ENCODE measurements at places on chromosomes 12 and 14.

- no peak for DNase-seq
These were observed 320.2 kb upstream of the SFSWAP start for GRCh38 chr12:131390412-131391334.

DNA sequence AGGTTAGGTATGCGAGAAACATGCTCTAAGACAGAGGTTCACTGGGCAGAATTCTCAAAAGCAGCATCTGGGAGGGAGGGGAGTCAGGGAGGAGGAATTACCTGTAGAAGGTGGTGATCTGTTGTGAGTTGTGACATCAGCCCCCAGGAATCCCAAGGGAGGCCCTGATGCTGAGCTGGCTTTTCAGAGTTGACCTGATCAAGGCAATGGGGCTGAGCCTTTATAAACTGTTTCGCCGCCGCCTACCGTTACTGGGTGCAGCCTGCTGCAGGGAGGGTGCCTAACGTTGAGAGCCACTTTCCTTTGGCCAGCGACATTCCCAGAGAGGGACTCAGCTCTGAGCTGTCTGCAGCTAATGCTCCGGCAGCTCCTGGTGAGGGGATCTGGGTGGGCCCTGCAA lies 257.9 kb upstream of the TMEM132C start:
- DNase-seq, result no peak

GRCh38 chr12:131555197-131555846 lies 155.6 kb upstream of the SFSWAP start:
- no peak for DNase-seq

- no peak for DNase-seq
These were observed 35.9 kb upstream of the CHST11 start for GRCh38 chr12:104420868-104421267.

- DNase-seq, result no peak
These were observed 166.8 kb upstream of the TMEM260 start for GRCh38 chr14:56412468-56413434.

GRCh38 chr12:51246254-51246853 lies 7.7 kb downstream of the DAZAP2 start:
- DNase-seq, result no peak

DNA sequence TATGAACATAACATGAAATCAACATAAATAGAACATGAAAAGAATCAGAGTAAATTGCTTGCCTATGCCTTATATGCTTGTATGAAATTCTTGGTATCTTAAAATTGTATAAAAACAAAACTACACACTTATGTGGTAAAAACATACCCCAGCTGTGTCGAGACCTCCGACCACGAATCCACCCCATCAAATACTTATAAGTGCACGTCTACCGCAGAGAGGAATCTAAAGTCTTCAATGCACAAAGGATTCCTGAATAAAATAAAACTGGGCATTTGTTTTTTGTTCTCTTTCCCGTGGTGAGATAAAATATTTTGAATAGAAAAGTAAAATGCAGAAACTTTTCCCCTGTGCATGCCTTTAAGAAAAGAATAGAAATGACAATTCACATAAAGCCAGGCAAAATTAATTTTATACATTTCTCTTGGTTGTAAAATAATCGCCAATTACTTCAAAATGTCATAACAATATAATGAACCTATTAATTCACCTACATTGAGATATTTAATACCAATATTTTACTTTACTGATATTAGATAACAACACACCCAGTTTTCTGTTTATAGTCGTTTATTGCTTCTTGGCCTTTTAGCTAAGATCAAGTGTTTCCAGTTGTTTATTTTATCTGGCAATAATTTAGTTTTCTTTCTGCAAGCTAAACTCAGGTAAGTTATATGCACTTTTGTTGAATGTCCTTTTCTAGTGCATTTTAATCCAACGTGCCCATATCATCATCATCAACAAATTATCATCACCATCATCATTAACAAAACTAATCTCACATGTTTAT lies 1.0 kb downstream of the KLRK1 start:
- DNase-seq, result no peak

DNA sequence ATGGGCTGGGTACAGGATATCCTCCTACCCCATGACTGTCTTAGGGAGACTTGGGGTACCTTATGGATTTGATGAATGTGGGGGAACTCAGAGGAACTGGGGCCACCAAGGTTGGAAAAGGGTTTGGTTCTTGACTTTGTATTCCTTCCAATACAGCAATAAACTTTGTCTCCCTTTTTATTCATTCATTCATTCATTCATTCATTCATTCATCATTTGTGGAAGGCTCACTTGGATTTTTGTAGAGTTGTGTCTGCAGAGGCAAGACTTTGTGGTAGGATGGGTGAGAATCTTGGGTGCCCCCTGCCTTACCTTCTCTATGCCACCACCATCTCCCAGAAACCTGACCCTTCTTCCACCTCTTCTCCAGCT lies 21.1 kb downstream of the SOAT2 start:
- no peak for DNase-seq

DNA sequence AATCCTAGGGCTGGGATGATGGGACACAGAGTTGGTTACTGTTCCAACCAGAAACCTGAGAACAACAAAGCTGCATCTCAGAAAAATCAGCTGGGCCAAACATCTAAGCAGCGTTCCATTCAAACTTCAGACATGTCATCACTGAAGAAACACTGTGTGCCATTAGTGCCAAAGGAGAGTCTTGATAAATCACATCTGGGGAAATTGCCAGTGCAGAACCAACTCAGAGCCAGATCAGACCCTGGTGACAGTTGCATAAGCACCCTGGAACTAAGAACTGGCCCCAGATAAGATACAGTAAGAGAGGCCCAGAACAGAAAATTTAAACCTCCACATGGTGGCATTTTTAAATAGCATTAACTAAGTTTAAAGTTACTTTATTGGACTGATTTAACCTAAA lies 482.8 kb downstream of the PRKD1 start:
- no peak for DNase-seq

DNA sequence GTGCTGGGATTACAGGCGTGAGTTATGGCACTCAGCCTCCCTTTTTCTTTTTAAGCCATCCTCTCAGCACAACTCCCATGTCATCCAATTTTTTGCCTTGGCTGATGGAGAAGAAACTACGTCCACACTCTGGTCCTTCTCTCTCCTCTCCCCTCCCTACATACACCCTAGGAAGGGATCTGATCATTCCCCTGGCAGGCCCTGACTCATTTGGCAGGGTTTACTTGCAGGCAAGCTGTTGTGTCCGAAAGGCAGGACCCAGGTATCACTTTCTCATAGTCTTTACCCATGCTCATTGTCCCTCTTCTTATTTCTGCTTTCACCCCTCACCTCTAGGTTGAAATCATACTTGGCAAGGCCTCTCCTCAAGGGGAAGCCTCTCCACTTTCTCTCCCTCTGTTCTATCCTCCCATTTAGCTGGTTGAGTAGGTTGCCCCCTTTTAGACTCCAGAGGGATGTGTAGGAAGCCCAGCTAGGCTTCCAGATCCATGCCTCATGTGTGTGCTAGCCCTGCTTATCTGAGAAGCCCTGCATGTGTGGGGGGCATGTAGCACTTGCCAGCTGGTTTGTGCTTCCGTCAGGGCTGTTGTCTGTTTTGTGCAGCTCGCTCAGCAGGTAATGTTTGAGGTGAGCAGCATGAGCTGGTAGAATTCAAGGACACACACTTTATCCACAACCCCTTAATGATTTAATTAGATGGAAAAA lies 14.8 kb downstream of the GPR19 start:
- DNase-seq, result no peak

DNA sequence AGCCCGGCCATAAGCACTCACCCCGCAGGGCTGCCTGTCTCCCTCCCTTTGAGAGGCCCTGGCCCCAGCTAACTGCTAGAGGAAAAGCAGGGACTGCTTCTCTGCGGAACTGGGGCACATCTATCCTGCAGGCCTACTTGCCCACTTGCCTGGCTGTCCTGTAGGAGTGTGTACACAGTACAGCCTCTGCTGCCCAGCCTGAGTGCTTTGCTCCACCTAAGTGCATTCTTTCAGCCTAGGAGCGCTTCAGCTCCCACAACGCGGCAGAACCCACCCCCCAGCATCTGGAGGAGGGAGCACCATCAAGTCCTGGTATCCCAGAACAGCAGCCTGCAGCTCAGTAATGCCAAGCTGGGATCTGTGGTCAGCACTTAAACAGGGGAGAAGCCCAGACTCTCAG lies 79.9 kb upstream of the CD163 start:
- no peak for DNase-seq

- no peak for DNase-seq
These were observed 4.4 kb downstream of the SLC38A2 start for GRCh38 chr12:46368138-46368537.

DNA sequence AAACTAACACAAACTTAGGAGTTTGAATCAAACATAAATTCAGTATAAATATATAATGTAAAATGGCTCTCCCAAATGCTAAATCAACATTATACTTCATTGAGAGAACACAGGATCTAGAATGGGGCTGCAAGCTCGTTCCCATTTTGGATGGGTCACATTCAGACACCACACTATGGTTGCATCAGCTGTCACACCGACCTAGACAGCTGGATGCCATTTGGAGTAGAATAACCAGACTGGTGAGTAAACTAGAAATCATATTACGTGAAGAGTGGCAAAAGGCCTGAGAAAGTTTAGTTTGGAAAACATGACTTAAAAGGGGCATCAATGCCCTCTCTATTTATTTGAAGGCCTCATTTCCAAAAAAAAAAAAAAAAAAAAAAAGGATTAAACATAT lies 430.4 kb downstream of the NPAS3 start:
- DNase-seq, result no peak

GRCh38 chr14:71143381-71144290 lies 236.4 kb downstream of the PCNX1 start:
- no peak for DNase-seq

DNA sequence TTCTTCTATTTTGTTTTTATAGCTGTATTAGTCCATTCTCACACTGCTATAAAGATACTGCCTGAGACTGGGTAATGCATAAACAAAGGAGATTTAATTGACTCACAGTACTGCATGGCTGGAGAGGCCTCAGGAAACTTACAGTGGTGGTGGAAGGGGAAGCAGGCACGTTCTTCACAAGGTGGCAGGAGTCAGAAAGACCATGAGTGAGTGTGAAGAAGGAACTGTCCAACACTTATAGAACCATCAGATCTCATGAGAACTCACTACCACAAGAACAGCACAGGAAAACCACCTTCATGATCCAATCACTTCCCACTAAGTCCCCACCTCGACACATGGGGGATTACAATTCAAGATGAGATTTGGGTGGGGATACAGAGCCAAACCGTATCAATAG lies 42.3 kb downstream of the ARMH4 start:
- no peak for DNase-seq

DNA sequence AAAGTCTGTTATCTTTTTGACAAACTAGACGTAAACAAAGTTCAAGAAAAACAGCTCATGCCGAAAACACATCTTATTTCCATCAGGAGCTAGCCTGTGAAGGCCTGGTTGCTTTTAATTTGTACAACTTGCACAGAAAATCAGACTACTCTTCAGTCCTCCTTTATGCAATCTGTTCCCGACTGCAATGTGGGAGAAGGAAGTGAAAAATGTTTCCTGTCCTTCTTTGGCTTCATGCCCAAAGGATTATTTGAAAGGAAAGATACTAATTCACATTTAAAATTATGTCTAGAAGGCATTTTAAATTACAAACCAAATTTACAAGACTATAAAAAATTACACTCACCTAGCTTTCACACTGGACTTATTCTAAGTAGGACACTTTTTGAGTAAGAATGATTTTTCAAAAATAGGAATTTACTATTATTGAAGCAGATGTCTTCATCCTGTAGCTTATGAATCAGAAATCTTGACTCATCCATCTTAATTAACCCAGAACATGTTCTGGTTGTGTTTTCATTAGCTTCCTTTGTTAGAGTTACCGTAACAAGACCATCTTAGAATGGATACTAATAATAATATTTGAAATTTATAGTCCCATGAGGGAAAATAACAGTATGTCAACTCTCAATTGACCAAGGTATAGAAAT lies 272.6 kb downstream of the PRKD1 start:
- DNase-seq, result no peak

DNA sequence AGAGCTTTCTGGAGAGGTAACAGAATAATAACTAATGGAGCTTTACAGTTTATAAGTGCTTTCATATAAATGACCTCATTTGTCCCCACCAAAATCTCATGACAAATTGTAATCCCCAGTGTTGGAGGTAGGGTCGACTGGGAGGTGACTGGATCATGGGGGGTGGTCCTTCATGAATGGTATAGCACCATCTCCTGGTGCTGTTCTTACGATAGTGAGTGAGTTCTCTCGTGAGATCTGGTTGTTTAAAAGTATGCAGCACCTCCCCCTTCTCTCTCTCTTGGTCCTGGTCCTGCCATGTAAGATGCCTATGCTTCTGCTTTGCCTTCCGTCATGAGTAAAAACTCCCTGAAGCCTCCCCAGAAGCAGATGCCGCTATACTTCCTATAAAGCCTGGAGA lies 423.3 kb upstream of the GARIN6 start:
- no peak for DNase-seq

- DNase-seq, result no peak
These were observed 54.3 kb downstream of the PTPN11 start for GRCh38 chr12:112473056-112473455.

- DNase-seq, result no peak
These were observed 3.0 kb downstream of the LUM start for GRCh38 chr12:91108196-91108755.

DNA sequence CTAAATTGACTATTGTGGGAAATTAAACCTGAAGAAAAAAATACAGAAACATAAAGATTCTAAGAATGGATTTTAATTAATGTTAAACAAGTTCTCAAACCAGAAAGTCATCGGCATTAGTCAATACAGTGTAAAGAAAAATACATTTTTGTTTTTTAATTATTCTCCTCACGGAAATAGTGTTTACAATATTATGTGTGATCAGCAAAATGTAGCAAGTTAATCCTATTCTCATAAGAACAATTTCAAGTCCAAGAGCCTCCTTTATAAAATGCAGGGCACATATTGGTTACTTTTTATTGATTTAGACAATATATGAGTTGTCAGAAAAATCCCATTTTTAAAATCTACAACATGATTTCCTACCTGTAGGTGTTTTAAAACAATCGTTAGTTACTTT lies 158.0 kb upstream of the MGAT4C start:
- DNase-seq, result no peak

- DNase-seq, result peak; percentile 55
These were observed 55.8 kb downstream of the CMAS start for GRCh38 chr12:22101749-22102243.

- no peak for DNase-seq
These were observed 188.7 kb downstream of the KITLG start for GRCh38 chr12:88391556-88391955.

GRCh38 chr12:65892841-65893251 lies 68.6 kb downstream of the HMGA2 start:
- DNase-seq, result no peak

- peak; percentile 59 for DNase-seq
These were observed 7.6 kb upstream of the SIX1 start for GRCh38 chr14:60656686-60657455.

- no peak for DNase-seq
These were observed 119.5 kb upstream of the WSCD2 start for GRCh38 chr12:108009442-108010070.

Data from Right ventricle myocardium superior (tissue), 1 donor.